ENCODE measurements at places on chromosomes 11 and 22.

GRCh38 chr11:17601676-17602075, 54.6 kb downstream of the OTOG start:
- DNase-seq: no peak

- DNase-seq: no peak
Measured at GRCh38 chr11:18890615-18891014, 48.6 kb downstream of the MRGPRX1 start.

DNA sequence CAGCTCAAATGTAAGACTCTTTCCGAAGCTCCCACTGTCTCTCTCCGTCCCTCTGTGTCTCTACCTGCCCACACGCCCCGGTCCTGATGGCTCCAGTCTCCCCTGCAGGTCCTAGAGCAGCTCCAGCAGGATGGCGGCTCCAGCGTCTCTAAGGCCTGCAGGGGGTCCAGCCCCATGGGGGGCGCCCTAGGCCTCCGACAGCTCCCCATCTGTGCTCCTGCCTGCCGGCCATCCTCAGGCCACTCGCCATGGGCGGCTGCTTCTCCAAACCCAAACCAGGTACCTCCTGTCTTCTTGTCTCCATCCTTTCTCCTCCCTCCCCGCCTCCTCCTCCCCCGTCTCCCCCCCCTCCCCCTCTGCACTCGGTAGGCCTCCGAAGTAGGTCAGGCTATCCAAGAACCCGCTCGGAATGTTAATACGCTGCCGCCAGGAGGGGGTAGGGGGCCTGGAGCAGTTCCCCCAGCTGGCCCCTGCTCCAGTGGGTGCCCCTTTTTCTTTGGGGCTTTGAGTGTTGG, 699 bp downstream of the AIFM3 start:
- no peak for DNase-seq

GRCh38 chr11:96254087-96254486, 88.9 kb downstream of the MAML2 start:
- DNase-seq: no peak

GRCh38 chr11:65711785-65712632, at the start of gene KAT5:
Gene KAT5 (plus strand): TSS chr11:65712252. CDS start chr11:65712268, 16 bp downstream.
- DNase-seq: peak; percentile 98

- DNase-seq: no peak
Measured at GRCh38 chr11:1197886-1198560, 24.8 kb upstream of the MUC5B start.

GRCh38 chr11:70090961-70091381, 12.9 kb downstream of the ANO1 start:
- DNase-seq: no peak

Measured in glutamatergic neuron (in vitro differentiated cells).